ENCODE measurements at places on chromosomes 6 and 20.

- no peak for DNase-seq
These were observed 51.4 kb downstream of the MDGA1 start for GRCh38 chr6:37646097-37646864.

DNA sequence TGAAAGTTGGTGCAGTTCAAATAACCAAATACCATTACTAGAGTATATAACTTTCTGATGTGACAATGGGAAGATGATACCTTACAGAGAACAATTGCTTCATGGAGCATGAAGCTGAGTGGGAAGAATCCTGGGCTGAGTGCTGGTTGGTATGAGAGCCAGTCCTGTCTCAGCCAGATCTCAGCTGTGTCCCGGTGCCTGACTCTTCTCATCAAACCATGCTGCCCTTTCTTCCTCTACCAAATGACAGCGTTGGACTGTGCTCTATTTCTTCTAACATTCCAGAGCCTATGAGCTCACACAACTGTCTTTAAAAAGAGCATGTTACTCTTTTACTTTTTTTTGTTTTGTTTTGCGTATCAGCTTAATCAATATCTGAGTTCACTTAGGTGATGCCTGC, 27.5 kb upstream of the PBOV1 start:
- DNase-seq: no peak

DNA sequence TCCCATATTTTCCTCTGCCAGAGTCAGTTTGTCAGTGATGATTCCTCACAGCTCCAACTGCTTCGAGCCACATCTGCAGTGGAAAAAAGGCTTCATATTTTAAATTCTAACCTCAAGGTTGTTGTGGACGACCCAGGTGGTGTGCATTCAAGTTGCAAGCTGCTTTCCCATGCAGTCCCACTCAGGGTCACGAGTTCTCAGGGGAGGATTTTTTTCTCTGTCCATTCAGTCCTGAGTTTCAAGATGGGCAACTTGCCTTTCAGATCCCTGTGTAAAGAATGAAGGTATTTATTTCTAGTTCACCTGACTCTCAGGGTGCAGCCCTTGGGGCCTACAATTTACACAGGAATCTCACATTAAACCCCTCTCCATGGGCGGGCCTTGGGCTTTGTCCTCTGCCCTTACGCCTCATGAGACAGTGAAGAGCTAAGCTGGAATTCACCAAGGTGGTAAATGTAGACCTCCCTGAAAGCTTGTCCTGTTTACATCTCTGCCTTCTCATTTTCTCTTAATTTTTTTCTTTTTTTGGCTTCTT, 65.9 kb downstream of the TPD52L1 start:
- DNase-seq: no peak

DNA sequence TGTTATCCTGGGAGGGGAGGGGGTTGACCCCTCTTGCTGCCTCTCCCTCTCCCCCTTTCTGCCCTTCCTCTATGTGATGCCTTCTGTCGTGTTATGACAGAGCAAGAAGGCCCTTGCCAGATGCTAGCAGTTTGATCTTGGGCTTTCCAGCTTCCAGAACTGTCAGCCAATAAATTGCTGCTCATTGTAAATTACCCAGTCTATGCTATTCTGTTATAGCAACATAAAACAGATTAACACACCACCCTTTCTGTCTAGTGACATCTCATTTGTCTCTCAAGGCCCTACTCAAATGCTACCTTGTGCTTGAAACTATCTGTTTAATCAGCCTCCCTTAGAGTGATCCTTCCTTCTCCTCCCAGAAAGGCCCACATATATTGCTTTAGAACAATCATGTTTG, 16.4 kb upstream of the MAP3K4 start:
- no peak for DNase-seq

GRCh38 chr20:50521221-50522052, 11.3 kb downstream of the PTPN1 start:
- no peak for DNase-seq

DNA sequence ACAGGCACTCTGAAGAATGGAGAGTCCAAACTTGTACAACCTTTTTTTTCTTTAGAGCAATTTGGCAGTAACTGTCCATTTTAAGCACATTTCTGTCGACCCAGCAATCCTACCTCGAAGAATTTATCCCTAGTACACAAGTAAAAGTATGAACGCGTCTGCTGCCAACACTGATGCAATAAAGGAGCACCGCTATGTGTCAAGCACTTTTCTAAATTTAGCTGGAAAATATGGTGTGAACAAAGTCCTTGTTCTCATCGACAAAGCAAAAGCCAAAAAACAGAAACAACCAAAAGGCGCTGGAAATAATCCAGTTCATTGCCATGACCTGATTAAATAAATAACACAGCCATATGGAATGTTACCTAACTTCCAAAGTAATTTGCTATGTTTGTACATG, 1.1 kb downstream of the DPM1 start:
- DNase-seq: no peak

- DNase-seq: no peak
These were observed 70.6 kb downstream of the AFG1L start for GRCh38 chr6:108365478-108365877.

- no peak for DNase-seq
These were observed 11.0 kb upstream of the SNRPC start for GRCh38 chr6:34746104-34746846.

- DNase-seq: no peak
These were observed 191.1 kb downstream of the FNDC1 start for GRCh38 chr6:159360306-159360705.

DNA sequence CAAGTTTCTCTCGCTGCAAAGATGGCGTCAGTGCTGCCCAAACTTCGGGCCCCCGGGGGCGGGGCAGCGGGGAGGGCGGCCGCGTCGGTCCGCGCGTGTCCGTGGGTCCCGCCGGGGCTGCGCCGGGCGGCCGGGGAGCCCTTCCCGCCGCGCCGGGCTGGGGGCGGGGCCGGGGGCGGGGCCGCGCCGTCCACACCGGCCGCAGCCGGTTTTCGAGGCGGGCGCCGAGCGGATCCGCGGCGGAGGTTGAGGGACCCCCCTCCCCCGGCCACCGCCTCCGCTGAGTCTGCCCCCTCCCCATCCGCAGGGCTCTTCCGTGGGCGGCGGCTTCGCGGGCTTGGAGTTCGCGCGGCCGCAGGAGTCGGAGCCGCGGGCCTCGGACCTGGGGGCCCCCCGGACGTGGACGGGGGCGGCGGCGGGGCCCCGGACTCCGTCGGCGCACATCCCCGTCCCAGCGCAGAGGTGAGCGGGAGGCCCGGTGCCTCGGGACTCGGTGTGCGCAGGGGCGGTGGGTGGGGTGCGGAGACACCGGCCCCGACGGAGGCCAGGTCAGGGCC, 572 bp downstream of the SLC2A4RG start:
- DNase-seq: peak; percentile 40

DNA sequence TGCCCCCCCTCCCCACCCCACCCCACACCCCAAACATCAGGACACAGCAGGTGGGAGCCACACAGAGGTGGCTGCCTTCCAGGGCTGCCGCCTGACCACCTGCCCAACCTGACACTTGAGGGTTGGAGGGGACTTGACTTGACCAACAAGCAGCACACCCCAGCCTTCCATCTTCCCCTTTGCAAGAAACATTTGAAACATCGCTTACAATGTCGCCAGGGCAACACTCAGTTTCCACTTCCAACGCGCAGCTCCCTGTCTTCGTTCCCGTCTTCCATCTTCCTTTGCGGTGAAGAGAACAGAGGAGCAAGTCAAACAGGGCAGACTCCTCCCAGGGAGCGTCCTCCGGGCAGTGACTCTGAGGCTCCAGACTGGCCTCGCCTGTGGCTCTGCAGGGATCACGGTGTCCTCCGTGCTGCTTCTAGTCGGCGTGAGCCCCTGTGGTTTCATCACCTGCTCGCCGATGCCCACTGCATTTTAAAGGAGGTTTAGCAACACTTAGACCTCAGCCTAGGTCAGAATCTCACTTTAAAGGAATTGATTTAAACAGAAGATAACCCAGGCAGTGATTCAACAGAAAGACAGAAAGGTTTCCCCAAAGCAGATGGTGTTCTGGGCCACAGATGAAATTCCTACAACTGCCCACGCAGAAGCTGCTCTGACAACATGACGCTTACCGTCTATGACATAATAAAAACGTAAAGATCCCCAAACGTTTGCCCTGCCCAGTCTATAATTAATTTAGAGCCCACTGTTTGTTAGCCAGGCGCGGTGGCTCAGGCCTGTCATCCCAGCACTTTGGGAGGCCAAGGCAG, 130.8 kb downstream of the TAF4 start:
- DNase-seq: no peak

DNA sequence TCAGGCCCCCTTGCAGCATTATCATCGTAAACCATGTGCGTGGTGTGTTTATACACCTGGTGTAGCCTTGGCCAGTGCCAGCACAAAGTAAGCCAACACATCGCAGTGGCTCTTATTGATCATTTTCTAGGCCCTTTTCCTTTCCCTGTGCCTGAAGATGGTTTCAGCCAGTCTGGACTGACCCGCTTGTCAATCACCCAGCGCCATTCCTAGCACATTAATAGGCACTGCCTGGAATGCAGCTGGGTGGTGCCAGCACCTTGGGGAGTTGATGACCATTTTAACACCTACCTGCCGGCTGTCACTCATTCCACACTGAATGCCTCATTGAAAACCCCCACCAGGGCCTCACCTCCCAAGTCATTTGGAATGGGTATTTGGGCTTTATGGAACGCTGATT, 4.9 kb upstream of the UQCC2 start:
- no peak for DNase-seq

DNA sequence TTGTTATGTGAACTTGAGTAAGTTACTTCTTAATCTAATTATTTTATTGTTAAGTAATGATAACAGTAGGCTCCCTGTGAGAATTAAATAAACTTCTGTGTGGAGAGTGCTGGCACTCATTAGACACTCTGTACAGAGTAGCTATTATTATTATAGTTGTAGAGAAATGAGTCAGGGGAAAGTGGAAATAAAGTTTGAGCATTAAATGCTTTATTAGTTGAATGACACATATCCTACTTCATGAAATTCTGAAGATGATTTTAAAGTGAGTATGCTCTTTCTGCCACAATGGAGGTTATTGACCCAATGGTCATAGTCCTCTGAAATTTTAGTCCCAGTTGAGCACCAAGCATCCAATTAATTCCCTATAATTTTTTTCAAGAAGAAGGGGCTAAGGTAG, 5.9 kb downstream of the ECI2 start:
- no peak for DNase-seq

- no peak for DNase-seq
These were observed 195.4 kb downstream of the TBXT start for GRCh38 chr6:165972139-165972802.

DNA sequence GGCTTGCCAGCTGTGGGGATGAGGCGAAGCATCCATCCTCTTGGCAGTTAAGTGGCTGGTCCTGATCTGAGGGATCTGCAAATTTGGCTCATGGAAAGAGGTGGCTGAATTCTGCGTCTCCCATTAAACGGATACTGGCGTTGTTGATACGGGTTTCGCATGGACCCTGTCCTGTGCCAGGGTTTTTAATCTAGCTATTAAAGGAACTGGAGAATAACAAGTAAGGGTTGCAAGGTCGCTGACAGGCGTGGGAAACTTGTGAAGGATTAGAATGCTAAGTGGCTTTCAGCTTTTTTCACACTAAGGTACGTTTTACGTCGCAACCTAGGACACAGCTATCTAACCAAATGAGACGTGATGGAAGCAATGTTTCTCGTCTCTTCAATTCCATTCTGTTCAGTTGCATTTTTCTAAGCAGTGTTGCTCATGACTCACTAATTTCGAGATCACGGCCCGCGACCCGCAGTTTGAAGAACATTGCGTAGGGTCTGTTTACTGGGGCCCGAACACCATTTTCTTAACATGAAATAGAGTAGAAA, 852 bp downstream of the GMNN start:
- DNase-seq: peak; percentile 31

DNA sequence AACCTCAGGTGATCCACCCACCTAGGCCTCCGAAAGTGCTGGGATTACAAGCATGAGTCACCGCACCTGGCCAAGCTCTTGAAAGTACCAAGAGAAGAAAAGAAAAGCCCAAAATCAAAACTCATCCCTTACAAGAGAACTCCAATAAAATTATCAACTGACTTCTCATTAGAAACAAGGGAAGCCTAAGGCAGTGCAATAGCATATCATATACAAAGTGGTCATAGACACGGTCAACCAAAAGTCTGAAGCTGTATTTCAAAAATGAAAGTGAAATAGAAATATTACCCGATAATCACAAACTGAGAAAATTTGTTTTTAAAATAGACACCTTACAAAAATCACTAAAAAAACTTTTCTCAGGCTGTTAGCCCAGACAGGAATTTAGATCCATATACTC, 1321.1 kb upstream of the GJE1 start:
- DNase-seq: no peak

- DNase-seq: no peak
These were observed 41.4 kb downstream of the MYT1 start for GRCh38 chr20:64205611-64206026.

DNA sequence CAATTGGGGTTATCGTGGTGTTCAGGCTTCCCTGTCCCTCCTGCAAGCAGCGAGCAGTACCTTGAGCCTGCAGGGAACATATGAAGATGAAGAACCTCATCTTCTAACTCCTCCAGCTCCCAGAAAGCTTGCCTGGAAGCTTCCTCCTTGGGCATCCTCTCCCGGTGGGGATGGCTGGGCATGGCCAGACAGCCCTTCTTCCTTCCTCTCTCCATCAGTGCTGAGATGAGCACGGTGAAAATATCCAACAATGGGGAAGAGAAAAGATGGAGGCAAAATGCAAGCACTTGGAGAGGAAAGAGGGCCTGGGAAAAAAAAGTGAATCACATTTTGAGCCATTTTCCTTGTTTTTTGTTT, 107.7 kb upstream of the FOXA2 start:
- DNase-seq: no peak

GRCh38 chr20:474581-474980, 12.2 kb upstream of the TBC1D20 start:
- DNase-seq: no peak

- DNase-seq: no peak
These were observed 8.8 kb upstream of the MYT1 start for GRCh38 chr20:64155258-64156135.

- DNase-seq: no peak
These were observed 305.5 kb downstream of the QKI start for GRCh38 chr6:163720005-163720404.

- DNase-seq: no peak
These were observed 54.7 kb upstream of the GGTLC1 start for GRCh38 chr20:24043294-24043693.

DNA sequence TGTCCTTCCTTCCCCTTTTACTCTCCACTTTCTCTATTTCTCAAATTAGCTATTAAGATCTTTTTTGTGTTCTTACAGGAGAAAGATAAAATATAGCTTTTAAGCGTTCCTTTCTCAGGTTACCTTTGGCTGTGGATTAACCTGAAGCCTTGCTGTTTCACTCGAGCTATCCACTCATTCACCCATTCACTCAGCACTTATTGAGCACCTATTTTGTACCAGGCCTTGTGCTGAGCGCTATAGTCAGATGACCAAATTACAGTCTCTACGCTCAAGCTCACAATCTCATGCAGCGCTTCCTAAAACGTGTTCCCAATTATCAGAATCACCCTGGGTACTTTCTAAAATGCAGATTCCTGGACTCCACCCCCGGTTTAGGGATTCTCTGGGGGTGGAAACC, 1.8 kb upstream of the CEP250 start:
- no peak for DNase-seq

All from stimulated activated CD4-positive, alpha-beta T cell treated with anti-CD3 and anti-CD28 coated beads, Interleukin-4, amount 100 ng/mL, for 4 hours (primary cell).